ENCODE measurements at places on chromosomes 5 and 9. TPM values are rescaled to one million over a fixed set of nuclear protein-coding genes. Genes with fewer than 3 reads are reported as not detected.

DNA sequence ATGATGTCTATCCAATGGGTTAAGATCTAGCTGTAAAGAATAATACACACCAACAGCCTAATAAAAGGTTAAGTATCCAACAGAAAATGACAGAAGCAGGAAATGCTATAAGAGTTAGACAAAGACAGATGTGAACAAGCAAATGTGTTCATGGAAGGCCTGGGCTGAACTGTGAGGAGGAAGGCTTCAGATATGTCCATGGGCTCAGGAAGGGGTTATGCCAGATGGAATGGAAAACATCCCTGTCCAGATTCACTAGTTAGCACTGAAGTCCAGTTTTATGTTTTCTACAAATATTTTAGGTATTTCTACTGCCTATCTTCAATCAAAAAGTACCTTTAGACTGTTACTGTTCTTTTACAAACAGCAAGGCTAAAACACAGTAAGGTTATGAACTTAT, 27.1 kb downstream of the ERAP1 start:
- no peak for DNase-seq

DNA sequence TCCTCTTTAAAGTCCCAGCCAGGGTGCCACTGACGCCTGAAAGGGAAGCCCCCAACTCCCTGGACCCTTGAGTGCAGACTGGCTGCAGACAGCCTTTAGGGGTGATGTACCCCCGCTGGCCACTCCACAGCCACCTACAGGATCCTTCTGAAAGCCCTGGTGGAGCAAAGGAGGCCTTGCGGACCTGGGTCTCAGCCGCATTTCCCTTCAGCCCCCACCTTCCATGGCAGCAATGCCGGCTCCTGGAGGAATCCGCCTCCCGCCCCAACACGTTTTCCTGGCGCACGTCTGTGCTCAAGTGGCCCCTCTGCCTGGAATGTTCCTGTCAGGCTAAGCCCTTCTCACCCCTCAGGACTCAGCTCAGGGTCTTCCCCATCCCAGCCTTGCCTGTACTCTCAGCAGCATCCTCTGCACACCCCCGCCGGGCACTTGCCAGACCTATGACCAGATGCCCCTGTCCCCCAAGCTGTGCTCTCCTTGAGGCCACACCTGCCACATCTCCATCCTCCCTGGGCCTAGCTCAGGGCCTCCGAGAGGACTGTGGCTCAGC, 134.1 kb upstream of the RAPGEF1 start:
- no peak for DNase-seq

DNA sequence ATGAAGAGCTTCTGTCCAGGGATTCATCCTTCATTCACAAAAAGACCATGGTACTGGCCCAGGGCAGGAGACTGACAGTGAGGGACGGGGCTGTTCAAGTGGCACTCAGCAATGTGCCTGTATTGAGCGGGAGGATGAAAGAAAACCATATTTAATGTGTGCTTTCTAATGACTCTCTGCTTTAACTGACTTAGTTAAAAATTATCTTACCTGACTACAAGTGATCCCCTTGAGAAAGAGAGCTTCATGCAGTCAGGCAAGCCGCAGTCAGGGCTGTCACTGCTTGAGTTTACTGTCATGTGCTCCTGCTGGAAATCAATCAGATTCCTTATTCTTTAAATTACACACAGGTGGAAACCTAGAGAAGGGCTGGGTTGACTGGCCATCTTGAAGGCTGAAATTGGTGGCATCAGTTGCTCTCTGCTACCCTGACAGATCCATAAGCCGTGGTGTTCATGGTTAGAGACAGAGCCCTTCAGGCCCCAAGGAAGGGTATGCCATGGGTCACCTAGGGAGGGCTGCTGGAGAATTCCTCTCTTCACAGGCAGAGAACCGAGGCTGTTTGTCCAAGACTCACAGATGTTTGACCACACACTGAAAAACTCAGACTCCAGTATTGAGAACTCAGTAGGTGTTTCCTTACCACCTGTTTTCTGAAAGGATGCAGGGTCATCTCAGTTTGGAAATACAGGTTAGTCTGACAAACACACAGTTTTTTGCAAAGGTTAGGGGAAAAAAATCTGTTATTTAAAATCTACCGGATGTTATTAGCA, 70.9 kb downstream of the TRIO start:
- no peak for DNase-seq

DNA sequence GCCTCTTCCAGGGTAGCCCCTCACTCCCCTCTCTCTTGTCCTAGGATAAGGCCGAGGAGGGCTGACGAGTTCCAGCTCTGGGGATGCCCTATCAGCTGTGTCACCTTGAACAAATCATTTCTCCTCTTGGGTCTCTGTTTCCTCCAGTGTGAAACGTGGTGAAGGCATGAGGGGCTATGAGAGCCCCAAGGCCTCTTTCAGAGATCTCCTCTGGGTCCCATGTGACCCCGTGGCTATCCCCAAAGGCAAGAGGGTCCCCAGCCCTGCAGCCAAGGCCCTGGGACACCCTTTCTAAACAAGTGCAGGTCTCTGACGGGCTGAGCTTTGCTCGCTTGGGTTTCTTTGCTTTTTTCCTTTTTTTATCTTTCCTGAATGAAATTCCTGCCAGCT, 25.5 kb upstream of the SPTLC1 start:
- DNase-seq: no peak

GRCh38 chr9:112050544-112051475, 124.3 kb downstream of the SUSD1 start:
- no peak for DNase-seq

DNA sequence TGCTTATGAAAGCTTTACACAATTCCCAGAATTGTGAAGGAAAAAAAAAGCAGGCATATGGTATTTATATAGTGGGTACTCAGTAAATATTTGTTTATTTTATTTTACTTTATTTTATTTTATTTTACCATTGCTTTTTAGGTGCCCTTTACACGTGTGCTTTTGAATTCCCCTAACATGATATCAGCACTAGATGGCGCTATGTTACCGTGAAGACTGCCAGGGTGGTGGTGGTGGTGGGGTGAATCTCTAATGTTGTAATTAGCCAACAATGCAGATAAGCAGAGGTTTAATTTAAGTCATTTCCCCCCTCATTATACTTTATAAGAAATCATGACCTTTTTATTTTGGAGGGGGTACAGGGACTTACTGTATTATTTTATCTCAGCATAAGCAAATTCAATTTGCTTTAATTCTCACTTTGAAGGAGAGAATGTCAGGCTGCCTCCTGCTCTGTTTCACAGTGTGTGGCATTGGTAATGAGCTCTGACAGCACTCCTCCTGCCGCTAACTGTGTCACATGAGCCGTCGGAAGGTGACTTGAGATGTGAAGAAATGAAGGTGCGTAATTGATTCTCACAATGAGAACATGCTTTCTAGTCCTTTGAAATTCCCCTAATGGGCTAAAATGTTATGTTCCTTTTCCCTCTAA, 165.6 kb downstream of the YTHDC2 start:
- no peak for DNase-seq

GRCh38 chr9:20940447-20941173, 90.8 kb downstream of the HACD4 start:
- no peak for DNase-seq

DNA sequence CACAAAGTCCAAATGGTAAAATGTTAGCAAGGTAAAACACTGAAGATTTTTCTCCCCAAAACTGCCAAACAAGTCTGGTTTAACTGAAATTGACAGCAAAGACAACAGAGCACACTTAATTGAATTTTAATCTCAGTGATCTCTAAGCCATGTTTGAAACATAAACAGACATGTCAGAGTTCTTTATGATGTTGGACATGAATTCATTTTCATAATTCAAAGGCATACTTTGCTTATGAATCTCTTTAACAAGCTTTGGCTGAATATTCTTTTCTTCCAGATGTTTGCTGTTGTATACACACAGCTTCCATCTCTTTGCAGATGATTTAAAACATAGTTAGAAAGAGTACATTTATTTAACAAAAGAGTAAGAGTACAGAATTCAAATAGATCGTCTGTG, 509.1 kb downstream of the RAB3C start:
- DNase-seq: no peak

DNA sequence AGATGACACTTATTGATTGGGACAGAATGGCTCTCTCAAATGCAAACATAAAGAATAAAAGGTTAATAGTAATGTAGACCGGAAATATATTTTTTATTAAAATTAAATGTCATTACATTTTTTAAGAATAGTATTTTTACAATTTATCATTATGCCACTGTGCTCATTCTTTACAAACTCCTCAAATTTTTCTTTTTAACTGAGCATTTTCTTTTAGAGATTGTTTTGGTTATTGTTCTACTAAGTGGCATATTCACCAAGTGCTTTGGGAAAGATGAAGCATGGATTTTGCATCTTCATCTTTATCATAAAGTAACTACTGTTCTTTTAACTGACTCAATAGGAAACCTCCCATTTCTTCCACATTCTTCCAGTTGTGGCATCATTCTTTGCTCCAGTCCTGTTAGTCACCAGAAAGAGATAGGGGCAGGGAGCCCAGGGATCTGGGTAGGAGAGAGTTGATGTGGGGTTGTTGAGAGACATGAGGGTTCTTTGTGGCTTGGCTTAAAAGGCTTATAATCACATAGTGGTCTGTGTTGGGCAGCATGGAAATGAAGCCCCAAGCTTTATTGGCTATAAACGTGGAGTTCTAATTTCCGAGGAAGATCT, 69.8 kb downstream of the SYK start:
- no peak for DNase-seq

- DNase-seq: no peak
Measured at GRCh38 chr5:90356622-90357021, 52.9 kb downstream of the CETN3 start.

- DNase-seq: no peak
Measured at GRCh38 chr5:158049459-158049858, 190.5 kb upstream of the CLINT1 start.

RUSC2 gene
- 20.2 TPM for total RNA-seq

DRD1 gene
- 0.13 TPM for total RNA-seq

DOCK8 gene
- total RNA-seq: 18.1 TPM

CARD6 gene
- total RNA-seq: 20.4 TPM

AK6 gene
- total RNA-seq: 26.6 TPM

CYFIP2 gene
- 25.5 TPM for total RNA-seq

GGTA1 gene
- 15.1 TPM for total RNA-seq
